ENCODE measurements at places on chromosomes 5 and 9.
A peak's percentile ranks its signal among the peaks of the same experiment; 100 is the strongest.

DNA sequence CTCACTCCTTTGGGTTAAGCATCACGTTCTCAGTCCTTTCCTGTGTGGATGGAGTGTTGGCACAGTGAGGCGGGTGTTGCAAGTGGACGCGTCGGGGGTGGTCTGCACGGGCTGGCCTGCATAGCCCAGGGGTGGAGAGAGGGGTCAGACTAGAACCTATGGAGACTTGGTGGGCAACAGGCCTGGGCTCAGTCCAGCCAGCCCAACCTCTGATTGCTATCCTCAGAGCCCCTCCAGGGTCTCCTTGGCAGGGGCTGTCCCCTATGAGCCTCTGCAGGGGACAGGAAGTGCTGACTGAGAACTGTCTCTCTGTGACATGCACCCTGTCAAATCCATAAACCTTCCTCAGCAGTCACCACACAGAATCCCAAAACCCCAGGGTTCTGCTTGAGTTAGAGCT, 2.3 kb downstream of the DCANP1 start:
- no peak for DNase-seq

GRCh38 chr5:38286002-38286401, 27.6 kb downstream of the EGFLAM start:
- no peak for DNase-seq

DNA sequence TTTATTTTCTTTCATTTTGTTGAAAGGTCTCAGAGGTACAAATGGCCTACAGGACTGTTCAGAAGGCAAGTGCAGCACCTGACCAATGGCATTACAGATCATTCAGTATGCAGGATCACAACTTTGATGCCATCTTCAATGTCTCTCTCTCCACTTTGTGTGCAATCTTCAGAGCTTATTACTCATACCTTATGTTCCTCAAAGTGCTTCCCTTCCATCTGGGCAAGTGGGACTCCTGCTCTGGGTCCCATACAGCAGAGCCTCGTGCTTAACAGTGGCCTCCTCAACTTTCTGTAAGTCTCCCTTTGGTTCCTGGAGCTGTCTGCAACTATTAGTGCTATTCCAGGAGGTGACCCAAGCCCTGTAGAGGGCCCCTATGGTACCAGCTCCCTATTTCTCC, 358.4 kb upstream of the RPS23 start:
- no peak for DNase-seq

DNA sequence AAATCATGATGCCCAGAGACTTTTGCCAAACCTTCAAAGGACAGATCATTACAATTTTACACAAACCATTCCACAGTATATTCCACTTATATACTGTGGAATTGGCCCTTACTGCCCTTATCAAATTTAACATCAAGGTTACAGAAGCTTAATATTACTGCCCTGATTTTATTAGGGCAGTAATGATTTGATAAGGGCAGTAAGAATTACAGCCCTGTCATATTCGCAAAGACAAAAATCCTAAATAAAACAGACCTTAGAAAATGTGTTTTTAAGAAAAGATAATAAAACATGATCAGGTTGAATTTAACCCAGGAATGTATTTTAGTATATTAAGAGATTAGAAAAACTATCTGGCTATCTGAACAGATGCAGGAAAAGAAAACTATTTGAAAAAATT, 7.7 kb upstream of the TMEM161B start:
- no peak for DNase-seq

DNA sequence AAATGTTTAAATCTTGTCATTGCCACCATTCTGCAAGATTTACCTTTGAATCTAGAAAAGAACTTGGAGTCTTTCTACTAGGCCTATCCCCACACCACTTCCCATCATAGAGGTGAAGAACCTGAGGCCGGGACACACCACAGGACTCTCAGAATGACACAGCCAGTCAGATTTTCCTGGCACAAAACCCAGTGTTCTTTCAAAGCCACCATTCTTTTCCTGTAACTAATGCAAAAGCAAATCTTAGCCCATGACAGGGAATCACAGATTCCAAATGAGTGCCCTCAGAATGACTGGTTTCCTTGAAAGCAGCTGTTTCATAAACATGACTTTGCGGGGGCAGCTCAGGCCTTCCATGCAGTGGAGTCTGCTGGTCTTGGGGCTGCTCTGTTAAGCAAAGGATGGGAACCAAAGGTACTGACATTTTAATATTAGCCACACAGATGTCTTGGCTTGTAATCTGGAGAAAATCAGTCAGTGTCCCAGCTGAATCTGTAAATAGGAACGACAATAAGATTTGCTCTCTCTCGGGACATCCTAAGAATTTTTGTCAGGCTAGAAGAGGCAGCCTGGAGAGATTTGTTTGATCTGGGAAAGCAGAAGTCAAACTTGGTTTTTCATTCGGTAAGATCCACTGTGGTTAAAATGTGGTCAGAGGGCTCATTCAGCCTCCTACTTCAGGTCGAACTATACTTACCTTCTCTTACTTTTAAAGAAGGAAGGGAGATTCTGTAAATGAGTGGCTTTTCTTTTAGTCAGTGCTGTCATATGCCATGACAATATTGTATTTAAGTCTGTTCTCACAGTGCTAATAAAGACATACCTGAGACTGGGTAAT, 115.1 kb downstream of the PALM2AKAP2 start:
- DNase-seq = peak; percentile 85

DNA sequence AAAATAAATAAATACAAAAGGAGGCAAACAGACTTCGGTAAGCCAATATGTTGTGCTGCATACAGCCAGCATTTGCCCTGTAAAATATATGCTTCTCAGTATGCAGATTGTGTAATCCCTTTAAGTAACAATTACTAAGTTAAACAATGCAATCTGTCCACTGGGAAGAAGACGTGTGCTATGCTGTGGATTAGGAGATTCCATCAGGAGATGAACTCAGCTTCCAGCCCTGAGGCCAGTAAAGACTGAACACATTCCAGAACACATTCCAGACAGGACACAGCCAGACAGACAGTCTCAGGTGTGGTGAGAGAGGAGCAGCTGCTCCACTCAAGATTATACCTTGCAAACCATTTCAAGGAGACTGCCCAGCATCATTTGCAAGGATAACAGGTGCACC, 97.8 kb downstream of the MPDZ start:
- no peak for DNase-seq

GRCh38 chr5:164062304-164062703, 556.9 kb downstream of the MAT2B start:
- DNase-seq = no peak

GRCh38 chr5:76716456-76717157, 681 bp downstream of the F2R start:
- DNase-seq = no peak

- DNase-seq = no peak
These were observed 3.7 kb downstream of the CLTA start for GRCh38 chr9:36194326-36195000.

DNA sequence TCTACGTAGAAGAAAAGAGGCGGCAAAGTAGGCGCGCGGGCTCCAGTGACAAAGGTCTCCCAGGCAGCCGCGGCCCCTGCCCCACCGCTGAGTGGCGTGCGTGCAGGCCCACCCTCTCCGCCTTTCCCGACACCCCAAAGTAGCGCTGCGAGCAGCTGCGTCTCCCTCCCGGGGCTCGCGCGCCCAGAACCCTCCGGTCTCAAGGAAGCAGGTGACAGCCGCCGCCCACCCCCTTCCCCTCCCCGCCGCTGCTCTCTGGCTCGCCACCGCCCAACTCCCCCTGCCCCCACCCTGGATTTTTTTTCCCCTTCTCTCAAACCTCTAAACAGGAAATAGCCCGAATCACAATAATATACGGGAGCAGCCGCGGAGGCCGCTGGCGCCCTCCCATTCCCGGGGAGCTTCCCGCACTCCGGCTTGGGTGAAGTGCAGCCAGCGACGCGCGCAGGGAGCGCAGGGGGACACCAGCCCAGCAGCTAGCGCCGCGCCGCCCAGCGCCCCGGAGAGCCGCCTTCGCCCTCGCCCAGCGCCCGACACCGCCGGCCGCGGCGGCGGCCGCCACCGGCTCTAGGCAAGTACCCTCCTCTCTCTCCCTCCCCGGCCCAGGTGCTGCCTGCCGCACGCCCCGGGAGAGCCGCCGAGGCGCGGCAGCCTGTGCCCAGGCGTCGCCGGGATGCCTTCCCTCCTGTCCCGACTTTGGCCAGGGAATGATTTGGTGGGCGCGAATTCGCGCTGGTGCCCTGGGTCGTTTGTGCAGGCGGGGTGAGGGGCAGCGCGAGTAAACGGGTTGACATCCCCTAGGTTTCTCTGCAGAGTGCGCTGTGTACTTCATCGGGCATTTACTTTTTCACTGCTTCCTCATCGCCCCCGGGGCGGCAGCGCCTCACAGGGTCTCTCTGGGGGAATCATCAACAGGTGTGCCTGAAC, 52.7 kb upstream of the TJP2 start:
- no peak for DNase-seq

DNA sequence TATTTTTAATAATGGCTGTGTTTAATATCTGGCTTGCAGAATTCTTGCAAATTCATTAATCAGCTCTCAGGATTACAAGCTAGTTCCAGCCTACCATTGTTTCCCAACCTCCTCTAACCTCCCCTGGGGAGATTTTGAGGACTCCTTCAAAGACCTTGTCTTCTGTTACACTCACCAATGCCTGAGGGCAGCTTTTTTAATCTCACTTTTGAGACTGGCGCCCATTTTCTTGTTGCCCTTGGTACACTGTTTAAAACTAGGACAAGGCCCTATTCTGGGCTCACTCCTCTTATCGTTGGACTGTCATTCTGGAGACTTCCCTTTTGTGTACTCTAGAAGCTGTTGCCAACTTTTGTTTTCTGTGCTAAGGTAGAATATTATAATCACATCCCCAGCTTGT, 13.6 kb upstream of the EQTN start:
- DNase-seq = no peak

GRCh38 chr5:68482199-68482598, 266.6 kb downstream of the PIK3R1 start:
- no peak for DNase-seq

DNA sequence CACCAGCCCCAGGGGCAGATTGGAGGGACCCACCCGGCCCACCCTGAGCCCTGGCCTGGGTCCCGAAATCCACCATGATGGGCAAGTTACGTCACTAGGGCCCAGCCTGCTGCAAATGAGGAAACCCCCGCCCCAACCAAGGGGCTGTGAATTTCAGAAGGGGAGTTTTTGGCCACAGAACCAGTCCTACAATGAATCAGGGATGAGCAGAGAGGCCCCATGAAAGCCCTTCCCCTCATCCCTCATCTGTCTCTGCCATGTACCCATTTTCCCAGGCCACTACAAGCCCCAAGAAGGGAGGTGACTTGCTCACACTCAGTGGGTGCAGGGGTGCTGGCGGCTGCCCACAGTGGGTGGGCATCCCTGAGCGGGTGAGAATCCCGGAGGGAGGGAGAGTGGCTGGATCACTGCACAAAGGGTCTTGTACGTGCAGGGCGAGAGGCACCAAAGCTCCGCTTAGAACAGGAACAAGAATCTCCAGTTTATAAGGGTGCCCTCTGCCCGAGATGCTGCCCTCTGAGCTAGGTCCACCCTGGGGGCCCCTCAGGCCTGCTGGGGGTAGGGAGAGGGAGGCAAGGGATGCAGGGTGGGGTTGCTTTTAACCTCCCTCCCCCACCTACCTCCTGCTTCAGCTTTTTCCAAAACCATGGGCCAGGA, 10.4 kb upstream of the TCF7 start:
- no peak for DNase-seq

DNA sequence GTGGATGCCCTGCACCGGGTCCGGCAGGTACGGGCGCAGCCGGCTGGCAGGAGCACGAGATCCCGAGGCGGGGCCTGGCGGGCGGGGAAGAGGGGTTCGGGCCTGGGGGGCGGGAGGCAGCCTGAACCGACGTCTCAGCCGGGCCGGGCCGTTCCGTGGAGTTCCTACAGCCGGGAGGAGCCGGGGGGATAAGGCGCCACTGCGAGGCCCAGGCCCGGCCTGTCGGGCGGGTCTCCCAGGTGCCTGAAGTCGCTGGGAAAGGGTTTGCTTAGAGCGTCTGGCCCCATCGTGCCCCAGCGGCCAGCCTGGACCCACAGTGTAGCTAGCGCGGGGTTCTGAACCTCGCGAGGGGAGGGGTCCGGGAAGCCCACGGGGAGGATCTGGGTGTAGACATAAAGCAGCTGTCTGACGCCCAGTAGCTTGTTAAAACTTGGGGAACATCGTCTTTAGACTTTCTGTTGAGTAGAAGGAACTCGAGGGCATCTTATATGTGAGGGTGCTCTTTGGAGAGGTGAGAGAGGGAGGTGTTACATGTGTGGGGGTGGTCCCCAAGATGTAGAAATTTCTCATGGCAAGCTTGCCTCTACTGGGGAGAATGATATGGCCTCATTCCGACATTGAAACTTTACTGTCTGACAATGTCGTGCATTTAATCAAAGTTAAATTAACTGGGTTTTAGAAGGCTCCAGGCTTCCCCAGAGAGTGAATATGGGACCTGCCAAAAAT, 524 bp downstream of the FUBP3 start:
- DNase-seq = no peak

DNA sequence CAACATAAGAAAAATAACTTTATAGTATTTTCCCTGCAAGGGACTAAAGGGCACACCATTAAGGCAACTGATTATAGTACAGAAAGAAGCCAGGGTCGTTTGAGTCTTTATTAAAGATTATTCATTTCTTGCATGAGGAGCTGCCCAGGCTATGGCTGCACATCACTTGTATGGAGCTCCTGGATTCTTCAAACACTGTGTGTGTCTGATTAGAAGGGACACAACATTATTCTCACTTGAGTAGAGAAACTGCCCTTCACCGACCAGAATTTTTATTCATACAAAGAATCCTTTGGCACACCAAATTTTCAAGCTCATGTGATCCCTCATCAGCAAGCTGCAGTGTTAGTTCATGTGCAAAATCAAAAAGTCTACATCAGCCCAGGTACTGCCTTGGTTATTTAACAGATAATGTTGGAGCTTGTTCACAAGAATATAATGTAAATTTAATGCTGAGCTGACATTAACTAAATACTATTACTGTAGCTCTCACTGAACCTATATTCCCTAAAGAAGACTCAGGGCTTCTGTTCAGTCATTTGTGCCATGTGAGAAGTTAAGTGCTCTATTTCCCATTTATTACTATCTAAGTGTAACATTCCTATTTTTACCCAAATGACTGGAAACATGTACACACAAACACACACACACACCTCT, 9.9 kb downstream of the C5orf63 start:
- DNase-seq = no peak

DNA sequence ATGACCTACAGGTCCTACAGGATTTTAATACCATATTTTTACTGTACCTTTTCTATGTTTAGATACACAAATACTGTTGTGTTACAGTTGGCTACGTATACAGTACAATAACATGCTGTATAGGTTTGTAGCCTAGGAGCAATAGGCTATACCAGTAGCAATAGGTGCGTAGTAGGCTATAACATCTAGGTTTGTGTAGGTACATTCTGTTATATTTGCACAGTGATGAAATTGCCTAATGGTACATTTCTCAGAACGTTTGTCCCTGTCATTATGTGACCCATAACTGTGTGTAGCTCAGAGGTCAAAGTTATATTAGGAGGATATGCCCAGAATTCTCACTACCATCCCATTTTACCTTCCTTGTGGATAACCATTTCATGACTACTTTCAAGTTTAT, 59.7 kb downstream of the NIPBL start:
- DNase-seq = no peak

- DNase-seq = no peak
These were observed 135.4 kb upstream of the MAP1B start for GRCh38 chr5:71971862-71972261.
